PC-9 (cell line): ENCODE measurements at places on chromosomes 13 and 19. TPM values are rescaled to one million over a fixed set of nuclear protein-coding genes. Genes with fewer than 3 reads are reported as not detected.

ZNF575 gene
- total RNA-seq, result 5.2 and 6.5 TPM in 2 replicates

U2AF2 gene
- total RNA-seq, result 252 and 323 TPM in 2 replicates

ADPRHL1 gene
- 11.5 and 16.9 TPM in 2 replicates for total RNA-seq

NKG7 gene
- total RNA-seq, result not detected in 2 replicates

CYP2F1 gene
- not detected in 2 replicates for total RNA-seq

ZNF582 gene
- 1.8 and 3.4 TPM in 2 replicates for total RNA-seq

- H3K36me3 ChIP-seq, result no peaks in the 10 kb centered on the region
- DNase-seq, result no peak
- no peak overlapping the region for H3K27ac ChIP-seq
- H3K27me3 ChIP-seq, result no peaks in the 10 kb centered on the region
- no peak overlapping the region for H3K4me3 ChIP-seq
- H3K4me1 ChIP-seq, result no peaks in the 10 kb centered on the region
Measured at GRCh38 chr13:107231944-107232343, 664.0 kb upstream of the ARGLU1 start.

DNA sequence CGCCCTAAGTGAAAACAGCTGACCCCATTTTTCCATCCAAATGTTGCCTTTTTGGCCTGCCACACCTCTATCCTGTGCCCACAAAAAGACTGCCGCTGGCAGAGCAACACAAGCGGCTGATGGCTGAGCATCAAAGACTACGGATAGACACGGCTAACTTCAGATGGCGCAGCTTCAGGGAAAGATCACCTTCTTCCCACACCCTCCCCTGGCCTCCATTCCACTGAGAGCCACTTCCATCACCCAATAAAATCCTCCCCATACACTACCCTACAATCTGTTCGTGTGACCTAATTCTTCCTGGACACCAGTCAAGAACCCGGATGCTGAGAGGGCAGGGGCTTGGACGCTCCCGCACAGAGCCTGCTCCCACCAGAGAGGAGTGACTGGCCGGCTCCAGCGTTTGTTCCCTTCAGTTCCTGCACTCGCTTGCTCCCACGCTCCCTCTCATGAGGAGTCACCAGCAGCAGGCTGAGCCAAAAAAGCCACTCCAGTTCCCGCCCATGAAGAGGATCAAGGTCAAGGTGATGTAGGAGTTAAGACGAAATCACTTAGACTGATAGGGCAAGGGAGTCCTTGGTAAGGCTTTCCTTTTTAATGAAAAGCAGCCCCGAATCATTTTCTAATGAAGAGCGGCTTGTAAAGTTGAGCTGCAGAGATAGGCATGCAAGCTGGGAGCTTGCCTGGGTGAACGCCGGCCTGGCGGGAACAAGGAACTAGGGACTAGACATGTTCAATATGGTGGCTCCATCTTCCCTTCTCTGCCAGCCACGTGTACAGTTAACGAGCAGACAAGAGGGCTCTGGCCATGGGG lies 35.7 kb downstream of the TSKS start:
- H3K27ac ChIP-seq, result no peak overlapping the region
- no peak for DNase-seq
- peaks cover 11% of the 10 kb centered on the region for H3K4me1 ChIP-seq
- H3K4me3 ChIP-seq, result no peak overlapping the region
- no peaks in the 10 kb centered on the region for H3K27me3 ChIP-seq

DNA sequence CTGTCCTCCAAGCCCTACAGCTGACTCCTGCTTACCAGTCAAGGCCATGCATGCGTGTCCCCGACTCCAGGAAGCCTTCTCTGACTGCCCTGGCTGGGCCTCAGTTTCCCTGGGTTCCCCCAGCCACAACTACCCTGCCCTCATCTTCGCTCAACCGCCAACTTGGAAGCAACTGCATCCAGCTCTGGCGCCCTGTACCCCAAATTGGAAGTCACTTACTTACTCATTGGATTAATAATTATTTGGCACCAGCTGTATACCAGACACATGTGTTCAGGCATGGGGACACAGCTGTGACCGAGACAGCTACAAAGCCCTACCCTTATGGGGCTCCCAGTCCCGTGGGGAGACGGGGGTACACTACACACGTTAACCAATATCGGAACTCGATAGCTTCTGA lies 10.9 kb upstream of the SEMA6B start:
- H3K4me3 ChIP-seq, result no peak overlapping the region
- peaks cover 11% of the 10 kb centered on the region for H3K4me1 ChIP-seq
- H3K27me3 ChIP-seq, result no peaks in the 10 kb centered on the region
- no peaks in the 10 kb centered on the region for H3K36me3 ChIP-seq
- no peak for DNase-seq
